ENCODE measurements at places on chromosomes 3 and 15.

- no peak for DNase-seq
Observed at GRCh38 chr3:31762097-31762764, 218.8 kb downstream of the OSBPL10 start.

GRCh38 chr3:58238830-58239229 is 1.2 kb downstream of the ABHD6 start:
- DNase-seq, result no peak

GRCh38 chr3:107753494-107753893 is 230.7 kb downstream of the BBX start:
- DNase-seq, result no peak

GRCh38 chr3:10707400-10708215 is 108.4 kb upstream of the SLC6A11 start:
- no peak for DNase-seq

DNA sequence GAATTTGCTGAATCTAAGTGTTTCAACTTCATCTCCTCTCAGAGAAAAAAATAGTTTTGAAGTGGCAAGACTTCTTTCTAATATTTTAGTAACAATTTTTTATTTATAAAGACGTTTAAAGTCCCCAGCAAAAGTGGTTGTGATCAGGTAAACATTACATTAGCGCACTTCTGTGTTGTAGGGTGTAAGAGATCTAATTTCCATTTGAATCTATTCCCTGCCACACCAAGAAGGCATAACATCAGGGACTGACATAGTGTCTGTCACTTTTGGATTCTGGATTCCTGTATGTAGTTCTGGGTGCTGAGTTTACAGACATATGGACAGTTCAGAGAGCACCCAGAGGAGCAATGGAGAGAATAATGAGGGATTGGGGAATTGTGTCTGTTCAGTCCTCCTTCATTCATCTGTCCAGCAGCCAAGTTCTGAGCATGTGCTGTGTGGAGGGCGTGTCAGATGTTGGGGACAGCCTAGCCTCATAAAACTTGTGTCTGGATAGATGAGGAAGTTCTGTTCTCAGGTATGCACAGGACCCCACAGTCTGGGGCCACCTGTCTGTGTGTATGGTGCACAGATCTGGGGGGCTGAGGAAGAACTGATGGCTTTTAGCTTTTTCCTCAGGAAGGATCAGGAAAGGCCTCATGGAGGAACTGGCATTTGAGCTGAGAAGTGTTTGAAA is 65.6 kb downstream of the MAP2K5 start:
- no peak for DNase-seq

GRCh38 chr3:70517124-70517890 is 204.9 kb upstream of the MDFIC2 start:
- DNase-seq, result no peak

- DNase-seq, result no peak
Observed at GRCh38 chr3:40504636-40505430, 1.0 kb upstream of the ZNF620 start.

DNA sequence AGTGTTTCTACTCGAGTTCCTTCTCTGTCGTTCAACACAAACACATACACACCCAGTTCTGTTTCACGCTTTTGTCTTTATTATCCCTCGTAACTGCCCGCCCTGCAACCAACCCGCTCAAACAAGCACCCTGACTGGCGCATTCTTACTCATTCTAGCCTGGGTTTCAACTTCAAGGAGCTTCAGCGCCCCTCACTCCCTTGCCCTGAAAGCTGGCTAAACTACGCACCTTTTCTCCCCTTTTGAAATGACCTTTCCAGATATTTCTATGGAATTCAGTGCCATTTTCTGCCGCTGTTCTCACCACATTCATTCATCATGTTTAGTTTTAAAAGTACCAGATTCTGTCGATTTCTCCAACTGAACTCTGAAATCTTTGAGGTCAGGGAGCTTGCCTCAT is 653 bp upstream of the MFSD1 start:
- DNase-seq, result no peak

- no peak for DNase-seq
Observed at GRCh38 chr3:44058022-44058867, 183.4 kb upstream of the TOPAZ1 start.

DNA sequence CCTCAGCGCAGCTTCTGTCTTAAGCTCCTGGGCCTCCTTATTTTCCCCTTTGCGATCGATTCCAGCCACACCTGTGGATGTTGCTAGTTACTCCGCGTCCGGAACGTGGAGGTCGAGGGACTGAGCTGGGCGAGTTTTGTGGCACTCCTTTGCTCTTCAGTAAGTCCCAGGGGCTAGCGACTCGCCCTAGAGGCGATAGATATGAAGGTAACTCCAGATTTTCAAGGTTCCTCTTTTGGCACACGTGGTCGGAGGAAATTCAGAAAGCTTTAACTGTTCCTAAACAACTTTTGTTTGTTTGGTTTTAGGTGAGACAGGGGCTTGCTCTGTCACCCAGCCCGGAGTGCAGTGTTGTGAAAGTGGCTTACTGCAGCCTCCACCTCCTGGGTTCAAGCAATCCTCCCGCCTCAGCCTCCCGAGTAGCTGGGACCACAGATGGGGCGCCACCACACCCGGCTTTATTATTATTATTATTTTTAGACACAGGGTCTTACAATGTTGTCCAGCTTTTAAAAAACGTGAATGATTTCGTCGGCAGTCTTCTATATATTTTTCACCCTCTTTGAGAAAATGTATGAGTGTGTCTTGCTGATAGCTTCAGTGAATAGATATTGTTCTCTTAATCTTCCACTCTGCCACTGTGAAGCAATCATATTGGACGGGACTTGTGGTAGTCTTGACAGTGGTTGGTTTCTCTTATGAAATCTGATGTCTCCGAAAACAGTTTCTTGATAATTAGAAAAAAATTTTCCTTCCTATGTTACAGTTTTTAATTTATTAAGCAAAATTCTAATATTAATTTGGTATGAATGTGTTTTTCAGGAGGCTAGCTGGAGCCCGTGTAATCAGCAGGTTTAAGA is 785 bp downstream of the MFSD1 start:
- no peak for DNase-seq

DNA sequence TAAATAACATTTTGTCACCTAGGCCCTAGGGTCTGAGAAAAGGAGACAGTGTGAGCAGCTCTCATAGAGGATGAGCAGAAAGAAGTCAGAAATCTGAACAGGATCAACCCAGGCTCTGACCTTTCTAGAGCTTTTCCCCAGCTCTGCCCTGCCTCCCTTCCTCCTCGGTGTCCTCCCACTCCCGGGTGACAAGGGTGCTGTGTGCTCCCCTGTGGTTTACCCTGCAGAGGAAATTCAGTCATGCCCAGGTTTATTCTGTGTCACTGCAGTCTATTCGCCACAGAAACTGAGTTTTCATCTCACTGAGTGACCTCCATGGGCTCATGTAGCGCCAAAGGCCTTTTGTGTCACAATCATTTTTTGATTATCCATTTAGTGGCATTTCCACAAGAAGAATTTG is 76.6 kb downstream of the IL12A start:
- DNase-seq, result no peak

DNA sequence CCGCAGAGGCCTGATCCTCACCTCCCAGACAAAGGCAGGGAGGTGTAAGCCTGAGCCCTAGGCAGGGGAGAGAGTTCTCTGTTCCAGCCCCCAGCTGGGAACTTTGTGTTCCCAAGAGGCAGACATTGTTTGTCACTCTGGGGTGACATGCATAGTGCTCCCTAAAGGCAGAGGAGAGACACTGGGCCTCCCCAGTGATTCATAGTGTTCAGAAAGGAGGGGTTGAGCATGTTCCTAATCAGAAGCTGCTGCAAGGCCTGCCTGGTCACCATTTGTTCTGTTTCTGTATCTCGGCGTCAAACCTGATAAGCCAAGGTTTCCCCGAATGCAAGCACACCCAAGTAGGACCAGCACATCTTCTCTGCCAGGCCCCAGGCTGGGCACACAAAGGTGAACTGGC is 24.0 kb upstream of the SLC6A6 start:
- DNase-seq, result no peak

DNA sequence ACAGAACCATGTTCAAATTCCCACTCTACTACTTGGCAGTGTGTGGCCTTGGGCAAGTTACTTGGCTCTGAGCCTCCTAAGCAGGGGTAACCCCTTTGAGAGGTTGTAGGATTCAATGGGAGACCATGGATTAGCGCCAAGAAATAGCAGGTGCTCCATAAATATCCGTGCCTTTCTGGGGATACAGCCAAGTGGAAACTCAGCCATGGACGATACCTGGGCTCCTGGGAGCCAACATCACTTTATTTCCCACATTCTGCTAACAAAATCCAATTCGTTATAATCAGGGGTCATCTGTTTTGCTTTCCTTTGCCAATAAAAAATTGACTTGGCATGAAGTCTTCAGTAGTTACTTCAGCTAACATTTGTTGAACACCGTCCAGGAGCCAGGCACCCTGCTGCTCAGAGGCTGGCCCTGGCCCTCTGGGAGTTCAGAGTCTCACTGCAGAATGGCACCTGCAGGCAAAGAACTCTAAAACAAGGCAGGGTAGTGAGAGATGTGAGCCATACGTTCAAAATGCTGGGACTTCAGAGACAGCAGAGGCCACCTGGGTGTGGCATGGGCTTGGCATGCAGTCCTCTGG is 42.3 kb downstream of the ZDHHC19 start:
- no peak for DNase-seq

- DNase-seq, result no peak
Observed at GRCh38 chr3:134803652-134804051, 8.6 kb downstream of the EPHB1 start.

DNA sequence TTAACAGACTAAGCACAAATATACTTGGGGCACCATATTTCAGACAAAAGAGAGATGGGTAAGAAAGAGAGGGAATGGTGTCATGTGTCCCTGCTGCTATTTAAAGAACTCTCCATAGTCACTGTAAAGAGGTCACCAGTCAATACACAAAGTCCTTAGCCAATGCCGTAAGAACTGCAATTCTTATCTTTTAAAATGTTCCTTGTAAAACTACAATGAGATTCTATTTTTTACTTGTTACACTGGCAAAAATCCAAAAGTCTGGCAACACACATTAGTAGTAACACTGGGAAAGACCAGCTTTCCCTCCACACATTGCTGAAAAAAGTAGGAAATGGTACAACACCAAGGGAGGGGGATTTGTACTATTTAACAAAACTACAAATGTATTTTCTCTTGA is 189.4 kb downstream of the TBC1D5 start:
- no peak for DNase-seq

- DNase-seq, result no peak
Observed at GRCh38 chr3:16994854-16995525, 110.2 kb downstream of the PLCL2 start.

DNA sequence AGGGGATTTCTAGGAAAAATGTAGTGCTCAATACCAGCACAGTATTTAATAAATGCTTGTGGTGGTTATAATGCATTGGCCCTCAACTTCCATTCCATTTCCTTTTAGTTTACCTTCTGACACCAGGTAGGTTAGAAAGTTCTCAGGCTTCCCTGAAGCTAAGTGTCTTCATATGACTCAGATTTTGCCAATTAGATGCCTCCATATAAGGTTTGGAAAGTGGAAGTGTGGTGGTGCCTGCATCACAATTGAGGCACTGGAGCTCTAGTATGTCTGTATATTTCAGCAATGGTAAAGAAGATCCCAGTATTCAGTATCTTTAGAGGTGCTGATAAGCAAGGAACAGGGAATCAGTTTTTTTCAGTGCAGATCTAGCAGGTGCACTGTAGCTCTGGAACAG is 18.3 kb downstream of the XRN1 start:
- DNase-seq, result no peak

DNA sequence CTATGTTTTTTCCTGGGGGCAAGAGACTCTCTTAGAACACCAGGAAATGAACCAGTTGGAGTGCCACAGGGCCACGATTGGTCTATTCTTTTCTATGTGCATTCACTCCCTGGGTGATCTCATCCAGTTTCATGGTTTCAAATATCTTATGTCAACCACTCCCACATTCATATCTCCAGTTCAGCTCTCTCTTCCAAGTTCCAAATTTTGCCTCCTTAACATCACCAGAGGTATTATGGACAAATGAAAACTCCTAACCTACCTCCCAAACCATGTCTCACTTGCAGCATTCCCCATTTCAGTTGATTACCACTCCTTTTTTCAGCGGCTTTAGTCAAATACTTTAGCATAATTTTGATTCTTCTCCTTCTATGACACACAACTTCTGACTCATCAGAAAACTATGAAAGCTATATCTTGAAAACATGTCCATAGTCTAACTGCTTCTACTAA is 203.1 kb upstream of the SEMA6D start:
- no peak for DNase-seq

GRCh38 chr3:65729555-65729954 is 309.2 kb downstream of the MAGI1 start:
- no peak for DNase-seq

DNA sequence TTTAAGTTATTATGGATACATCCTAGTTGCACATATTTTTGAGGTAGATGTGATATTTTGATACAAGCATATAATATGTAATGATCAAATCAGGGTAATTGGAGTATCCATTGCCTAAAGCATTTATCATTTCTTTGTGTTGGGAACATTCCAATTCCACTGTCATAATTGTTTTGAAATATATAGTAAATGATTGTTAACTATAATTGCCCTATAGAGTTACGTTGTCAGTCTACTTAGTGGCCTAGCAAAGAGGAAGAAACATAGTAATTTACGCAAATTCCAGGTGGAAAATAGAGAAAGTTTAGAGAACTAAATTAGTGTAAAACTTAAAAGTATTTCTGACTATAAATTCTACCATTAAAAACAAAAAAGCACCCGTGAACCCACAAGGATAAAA is 24.9 kb downstream of the NXPE3 start:
- no peak for DNase-seq

DNA sequence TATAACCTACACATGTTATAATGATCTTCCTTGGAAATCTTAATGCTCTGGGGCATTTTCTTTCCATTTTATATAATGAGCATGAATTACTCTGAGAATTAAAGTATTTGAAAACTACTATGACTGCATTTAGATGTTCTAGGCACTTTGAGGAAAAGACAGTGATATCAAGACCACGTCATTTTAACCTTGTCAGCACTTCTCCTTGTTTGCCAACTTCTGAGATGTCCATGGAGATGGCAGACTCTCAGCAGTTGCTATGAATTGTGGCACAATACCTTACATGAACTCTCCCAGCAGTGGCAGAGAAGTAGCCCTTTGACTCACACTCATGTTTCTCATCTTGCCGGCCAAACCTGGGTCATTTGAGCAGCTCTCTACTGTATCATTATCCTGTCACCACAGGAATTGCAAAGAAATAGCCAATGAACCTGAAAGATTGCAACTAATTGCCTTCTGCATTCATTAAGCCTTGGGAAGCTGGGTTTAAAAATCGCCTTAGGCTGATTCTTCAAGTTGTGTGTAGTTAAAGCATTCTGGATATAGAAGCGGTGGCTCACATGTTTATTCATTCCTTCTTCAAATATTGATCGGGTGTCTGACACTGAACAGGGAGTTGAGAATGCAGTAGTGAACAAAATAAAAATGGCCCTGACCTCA is 272.2 kb upstream of the CFAP20DC start:
- no peak for DNase-seq

Measured in central memory CD8-positive, alpha-beta T cell (primary cell).